ENCODE measurements at places on chromosomes 11 and 22. TPM values are rescaled to one million over a fixed set of nuclear protein-coding genes. Genes with fewer than 3 reads are reported as not detected.

Gene PHOX2A
- not detected for total RNA-seq

DNA sequence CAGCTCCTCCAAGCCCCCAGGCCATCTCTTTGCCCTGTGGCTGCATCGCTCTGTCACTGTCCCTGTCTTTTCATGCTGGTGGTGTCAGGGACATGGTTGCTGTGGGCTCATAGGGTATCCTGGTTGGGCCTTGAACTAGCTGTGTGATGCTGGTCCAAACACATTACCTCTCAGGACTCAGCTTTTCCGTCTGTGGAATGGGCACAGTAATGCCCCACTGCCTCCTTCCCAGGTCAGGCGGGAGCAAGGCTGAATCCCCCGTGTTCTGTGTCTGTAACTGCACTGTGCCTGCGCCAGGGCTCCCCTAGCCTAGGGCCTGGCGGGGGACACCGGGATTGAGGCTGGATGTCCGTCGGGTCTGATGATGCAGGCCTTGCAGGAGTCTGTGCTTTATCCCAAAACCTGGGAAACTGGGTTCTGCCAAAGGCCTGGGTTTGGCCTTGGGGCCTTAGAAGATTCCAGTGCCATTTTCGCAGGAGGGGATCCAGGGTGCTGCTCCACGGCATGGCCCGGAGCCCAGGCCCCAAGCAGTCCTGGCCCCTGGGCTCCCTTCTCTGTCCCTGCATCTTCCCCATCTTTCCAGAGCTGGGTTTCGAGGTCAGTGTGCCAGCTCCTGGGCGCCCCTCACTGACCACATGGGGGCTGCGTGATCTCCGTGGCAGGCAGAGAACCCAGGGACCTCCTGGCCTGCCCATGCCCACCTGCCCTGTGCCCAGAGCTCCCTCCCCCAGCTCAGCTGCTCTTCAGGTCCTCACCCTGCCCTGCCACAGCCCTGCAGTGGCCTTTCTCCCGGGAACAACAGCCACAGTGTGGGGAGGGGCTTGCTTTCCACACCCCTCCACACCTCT is 32.7 kb upstream of the CELSR1 start:
- H3K27me3 ChIP-seq = peaks cover 5% of the 10 kb centered on the region
- peaks cover 20% of the 10 kb centered on the region for H3K4me1 ChIP-seq
- DNase-seq = no peak
- no peaks in the 10 kb centered on the region for H3K36me3 ChIP-seq
- H3K4me3 ChIP-seq = no peak overlapping the region
- H3K27ac ChIP-seq = no peak overlapping the region

GRCh38 chr11:112453601-112454577 is 193.2 kb upstream of the PLET1 start:
- no peak overlapping the region for H3K27ac ChIP-seq
- H3K4me1 ChIP-seq = no peaks in the 10 kb centered on the region
- peak; percentile 29 for DNase-seq
- H3K36me3 ChIP-seq = no peaks in the 10 kb centered on the region
- no peaks in the 10 kb centered on the region for H3K27me3 ChIP-seq

GRCh38 chr11:5489576-5490357 is 1.3 kb downstream of the OR52D1 start:
- DNase-seq = no peak
- H3K36me3 ChIP-seq = no peaks in the 10 kb centered on the region
- H3K27ac ChIP-seq = no peak overlapping the region
- no peaks in the 10 kb centered on the region for H3K4me1 ChIP-seq

GRCh38 chr22:17882162-17882561 is 107.9 kb upstream of the BID start:
- H3K4me3 ChIP-seq = no peak overlapping the region
- no peak for DNase-seq
- H3K27ac ChIP-seq = no peak overlapping the region
- H3K4me1 ChIP-seq = no peaks in the 10 kb centered on the region
- H3K36me3 ChIP-seq = peaks cover 61% of the 10 kb centered on the region
- H3K27me3 ChIP-seq = no peaks in the 10 kb centered on the region

- peaks cover 58% of the 10 kb centered on the region for H3K27me3 ChIP-seq
- H3K4me1 ChIP-seq = no peaks in the 10 kb centered on the region
- no peak overlapping the region for H3K27ac ChIP-seq
- no peak for DNase-seq
- no peak overlapping the region for H3K4me3 ChIP-seq
Observed at GRCh38 chr22:48896766-48897644, 930.7 kb downstream of the BRD1 start.

- H3K4me3 ChIP-seq = no peak overlapping the region
- no peaks in the 10 kb centered on the region for H3K36me3 ChIP-seq
- no peak overlapping the region for H3K27ac ChIP-seq
- H3K27me3 ChIP-seq = no peaks in the 10 kb centered on the region
Observed at GRCh38 chr11:114080219-114080618, 20.7 kb downstream of the ZBTB16 start.

Gene KRTAP5-9
- not detected for total RNA-seq

DNA sequence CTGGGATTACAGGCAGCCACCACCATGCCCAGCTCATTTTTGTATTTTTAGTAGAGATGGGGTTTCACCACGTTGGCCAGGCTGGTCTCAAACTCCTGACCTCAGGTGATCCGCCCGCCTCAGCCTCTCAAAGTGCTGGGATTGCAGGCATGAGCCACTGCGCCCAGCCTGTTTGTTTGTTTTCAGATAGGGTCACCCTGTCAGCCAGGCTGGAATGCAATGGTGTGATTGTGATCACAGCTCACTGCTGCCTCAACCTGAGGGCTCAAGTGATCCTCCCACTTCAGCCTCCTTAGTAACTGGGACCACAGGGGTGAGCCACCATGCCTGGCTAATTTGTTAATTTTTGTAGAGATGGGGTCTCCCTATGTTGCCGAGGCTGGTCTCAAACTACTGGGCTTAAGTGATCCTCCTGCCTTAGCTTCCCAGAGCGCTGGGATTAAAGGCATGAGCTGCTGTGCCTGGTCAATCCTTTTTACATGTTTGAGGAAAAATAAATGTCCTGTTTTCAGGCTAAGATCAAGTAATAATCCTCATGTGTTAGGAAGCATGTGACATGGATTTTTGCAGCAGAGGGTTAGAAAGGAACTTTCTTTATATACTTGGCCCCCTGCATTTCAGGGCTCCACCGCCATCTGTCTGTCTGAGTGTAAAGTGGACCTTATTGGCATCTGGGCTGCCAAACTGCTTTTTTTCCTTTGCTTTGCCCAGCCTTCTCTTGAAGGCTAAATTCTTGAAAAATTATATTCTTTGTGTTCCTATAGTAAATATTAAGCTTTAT is 4.8 kb upstream of the SLC3A2 start:
- H3K4me3 ChIP-seq = no peak overlapping the region
- peaks cover 29% of the 10 kb centered on the region for H3K4me1 ChIP-seq
- peaks cover 11% of the 10 kb centered on the region for H3K36me3 ChIP-seq
- H3K27me3 ChIP-seq = no peaks in the 10 kb centered on the region
- peak overlapping the region; percentile 23 for H3K27ac ChIP-seq
- peak; percentile 56 for DNase-seq

Gene TRPM5
- not detected for total RNA-seq

Gene FGF3
- total RNA-seq = not detected

GRCh38 chr11:45182902-45183301 is 36.5 kb downstream of the PRDM11 start:
- no peak for DNase-seq
- no peaks in the 10 kb centered on the region for H3K27me3 ChIP-seq
- peaks cover 18% of the 10 kb centered on the region for H3K36me3 ChIP-seq
- no peak overlapping the region for H3K4me3 ChIP-seq
- H3K27ac ChIP-seq = no peak overlapping the region

DNA sequence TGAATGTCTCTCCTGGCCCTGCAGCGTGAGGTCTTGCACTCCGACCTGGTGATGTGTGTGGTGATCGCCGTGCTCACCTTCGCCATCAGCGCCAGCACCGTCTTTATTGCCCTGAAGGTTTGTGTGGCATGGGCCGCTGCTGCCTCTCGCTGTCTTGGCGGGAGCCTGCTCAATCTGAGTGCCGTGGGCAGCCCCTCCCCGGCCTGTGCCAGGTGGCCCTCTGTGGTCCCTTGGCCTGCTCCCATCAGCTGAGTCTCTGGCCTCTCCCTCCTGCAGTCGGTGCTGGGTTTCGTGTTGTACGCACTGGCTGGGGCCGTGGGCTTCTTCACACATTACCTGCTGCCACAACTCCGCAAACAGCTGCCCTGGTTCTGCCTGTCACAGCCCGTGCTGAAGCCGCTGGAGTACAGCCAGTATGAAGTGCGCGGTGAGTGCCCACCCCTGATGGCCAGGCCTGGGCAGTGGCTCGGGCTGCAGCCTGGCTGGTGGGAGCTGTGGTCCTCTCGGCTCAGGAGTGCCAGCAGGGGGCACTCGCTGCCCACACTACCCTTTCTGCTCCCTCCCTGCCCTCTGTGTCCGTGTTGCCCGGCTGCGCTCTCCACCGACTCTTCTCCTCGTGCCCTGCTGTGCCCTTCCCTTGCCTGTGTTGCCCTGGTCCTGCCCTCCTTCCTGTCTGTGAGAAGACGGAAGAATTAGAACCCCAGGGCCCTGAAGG is 10.2 kb downstream of the PCNX3 start:
- H3K4me3 ChIP-seq = no peak overlapping the region
- H3K36me3 ChIP-seq = peaks cover 41% of the 10 kb centered on the region
- H3K27ac ChIP-seq = no peak overlapping the region
- no peaks in the 10 kb centered on the region for H3K27me3 ChIP-seq
- no peak for DNase-seq

DNA sequence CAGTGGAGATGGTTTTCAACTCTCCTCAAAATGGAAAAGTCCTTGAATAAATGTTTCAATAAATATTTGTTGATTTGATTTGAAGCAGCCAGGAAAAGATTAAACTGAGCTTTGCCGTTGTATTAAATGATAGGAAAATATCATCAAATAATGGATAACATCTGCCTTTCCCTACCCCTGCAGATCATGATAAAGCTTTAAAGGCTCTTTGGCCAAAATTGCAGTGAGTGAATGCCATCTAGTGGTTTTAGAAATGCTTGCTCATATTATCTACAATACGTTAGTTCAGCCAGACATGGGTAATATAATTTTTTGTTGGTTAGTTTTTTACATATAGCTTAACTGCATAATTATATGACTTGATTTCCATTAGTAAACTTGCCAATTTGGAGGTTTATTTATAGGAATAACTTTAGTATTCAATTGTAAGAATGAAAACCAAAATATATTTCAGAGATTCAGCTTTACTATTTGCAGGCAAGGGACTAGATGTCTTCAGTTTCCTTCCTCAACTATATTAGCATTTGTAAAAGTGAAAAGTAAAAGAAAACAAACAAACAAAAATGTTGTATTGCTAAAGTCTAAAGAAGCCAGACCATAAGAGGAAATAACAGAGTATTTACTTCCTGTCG is 159.2 kb downstream of the MSANTD4 start:
- H3K27ac ChIP-seq = no peak overlapping the region
- peak; percentile 36 for DNase-seq
- no peaks in the 10 kb centered on the region for H3K4me1 ChIP-seq
- H3K36me3 ChIP-seq = no peaks in the 10 kb centered on the region

Gene IGSF22
- total RNA-seq = not detected

DNA sequence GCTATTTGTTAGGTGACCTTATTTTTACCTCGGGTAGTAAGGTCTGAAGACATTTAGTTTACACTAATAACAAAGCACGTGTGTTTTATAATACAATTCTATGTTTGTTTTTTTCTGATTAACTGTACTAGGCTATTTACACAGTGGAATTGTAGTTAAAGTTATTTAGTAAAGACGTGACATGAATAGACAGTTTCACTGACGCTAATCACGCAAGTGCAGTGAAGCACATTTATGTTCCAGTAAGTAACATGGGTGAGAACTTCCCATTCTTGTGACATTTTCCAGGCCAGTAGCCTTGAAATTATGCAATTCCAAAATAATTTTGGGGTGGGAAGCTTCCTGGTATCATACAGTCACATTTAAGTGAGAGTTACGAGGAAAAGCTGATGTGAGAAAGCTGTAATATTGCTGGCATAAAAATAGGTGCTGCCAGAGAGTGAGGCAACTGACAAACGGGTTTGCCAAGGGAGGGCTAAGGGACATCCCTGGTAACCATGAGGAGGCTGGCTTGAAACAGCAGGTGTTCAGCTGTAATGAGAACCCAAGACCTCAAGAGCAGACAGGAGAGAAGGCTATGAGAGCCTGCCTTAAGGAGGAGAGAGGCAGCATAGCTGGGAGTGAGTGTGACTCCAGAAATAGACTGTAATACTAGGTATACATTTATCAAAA is 378.8 kb downstream of the DCDC1 start:
- no peak for DNase-seq
- H3K4me1 ChIP-seq = peaks cover 27% of the 10 kb centered on the region
- no peaks in the 10 kb centered on the region for H3K27me3 ChIP-seq
- no peaks in the 10 kb centered on the region for H3K36me3 ChIP-seq

Gene CDC45
- 34.8 TPM for total RNA-seq

DNA sequence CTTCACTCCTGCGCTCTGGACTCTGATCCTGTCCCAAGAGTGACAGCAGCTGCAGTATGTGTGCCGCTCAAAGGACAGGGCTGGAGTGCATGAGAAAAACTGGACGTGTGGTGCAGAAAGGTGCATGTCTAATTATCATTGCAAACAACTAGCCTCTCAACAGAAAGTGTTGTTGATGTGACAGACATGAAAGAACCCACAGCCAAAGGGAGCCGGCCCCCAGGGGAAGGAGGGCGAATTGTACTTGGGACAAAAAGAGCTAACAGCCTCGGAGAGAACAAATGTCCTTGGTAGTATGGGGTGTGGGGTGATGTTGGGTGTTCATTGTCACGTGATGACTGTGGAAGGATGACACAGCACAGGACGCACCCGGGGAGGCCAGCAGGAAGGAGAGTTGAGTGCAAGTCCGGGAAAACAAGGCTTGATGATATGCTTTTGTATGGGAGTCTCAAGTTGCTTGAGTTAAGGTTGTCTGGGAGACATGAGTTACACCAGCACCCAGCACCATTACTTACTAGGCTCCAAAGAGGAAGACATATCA is 325.5 kb downstream of the NTM start:
- no peak for DNase-seq
- no peak overlapping the region for H3K27ac ChIP-seq
- H3K27me3 ChIP-seq = no peaks in the 10 kb centered on the region

- H3K27me3 ChIP-seq = peaks cover 39% of the 10 kb centered on the region
- H3K4me3 ChIP-seq = no peak overlapping the region
- DNase-seq = no peak
- H3K36me3 ChIP-seq = no peaks in the 10 kb centered on the region
- H3K4me1 ChIP-seq = no peaks in the 10 kb centered on the region
Observed at GRCh38 chr22:45058622-45058912, 48.8 kb upstream of the PHF21B start.

- no peak for DNase-seq
- no peaks in the 10 kb centered on the region for H3K36me3 ChIP-seq
- H3K4me1 ChIP-seq = peaks cover 48% of the 10 kb centered on the region
- no peak overlapping the region for H3K4me3 ChIP-seq
- H3K27ac ChIP-seq = no peak overlapping the region
- H3K27me3 ChIP-seq = no peaks in the 10 kb centered on the region
Observed at GRCh38 chr11:67561971-67562619, 21.5 kb upstream of the GSTP1 start.

DNA sequence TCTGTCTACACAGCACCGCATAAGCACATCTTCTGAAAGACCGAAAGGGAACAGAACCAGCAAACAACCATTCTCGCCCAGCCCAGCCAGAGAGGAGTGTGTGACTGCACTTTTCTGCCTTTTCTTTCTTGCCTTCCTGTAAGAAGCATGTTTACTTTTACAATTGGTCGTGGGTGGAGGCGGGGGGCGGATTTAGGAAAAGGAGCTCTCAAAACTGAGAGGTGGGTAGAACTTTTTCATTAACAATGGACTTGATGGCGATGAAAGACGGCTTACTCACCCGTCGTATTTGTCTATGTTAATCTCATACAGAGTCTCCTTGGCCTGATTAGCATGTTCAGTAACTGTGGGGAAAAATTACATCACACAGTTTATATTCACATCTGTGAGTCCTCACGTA is 27.2 kb downstream of the CERK start:
- peaks cover 78% of the 10 kb centered on the region for H3K36me3 ChIP-seq
- H3K4me1 ChIP-seq = peaks cover 6% of the 10 kb centered on the region
- H3K4me3 ChIP-seq = no peak overlapping the region
